ENCODE measurements at places on chromosomes 7 and 10. TPM values are rescaled to one million over a fixed set of nuclear protein-coding genes. Genes with fewer than 3 reads are reported as not detected.

- H3K36me3 ChIP-seq = peaks cover 3% of the 10 kb centered on the region
- no peak for DNase-seq
- no peak overlapping the region for H3K27ac ChIP-seq
- H3K27me3 ChIP-seq = peaks cover 7% of the 10 kb centered on the region
These were observed 35.4 kb upstream of the FXYD4 start for GRCh38 chr10:43336061-43336460.

DNA sequence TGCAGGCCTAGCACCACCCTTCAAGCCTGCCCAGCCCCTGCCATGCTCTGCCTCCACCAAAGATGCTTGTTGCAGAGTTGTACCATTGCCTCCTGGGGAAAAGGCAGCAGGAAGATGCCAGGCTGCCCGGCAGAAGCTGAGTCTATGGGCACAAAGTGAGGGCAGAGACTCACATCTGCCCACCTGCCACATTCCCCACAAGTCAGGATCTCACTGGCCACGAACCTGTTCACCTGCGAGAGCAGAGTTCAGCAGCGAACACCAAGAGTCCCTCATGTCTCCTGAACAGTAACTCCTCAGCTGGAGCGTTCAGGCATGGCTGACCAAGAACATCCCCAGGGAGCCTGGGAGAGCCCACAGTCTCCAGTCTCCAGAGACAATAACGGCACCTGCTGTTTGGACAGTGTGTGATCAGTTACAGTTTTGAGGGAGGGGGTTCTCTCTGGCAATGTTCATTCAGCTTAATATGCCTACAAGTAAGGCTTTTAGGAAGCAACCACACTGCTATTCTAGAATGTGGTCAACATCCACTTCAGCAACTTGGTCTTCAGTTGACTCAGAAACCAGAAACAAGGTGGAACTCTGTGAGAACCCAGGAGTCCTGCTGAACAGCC, 78.5 kb downstream of the GRID1 start:
- peaks cover 3% of the 10 kb centered on the region for H3K27me3 ChIP-seq
- no peaks in the 10 kb centered on the region for H3K36me3 ChIP-seq
- no peaks in the 10 kb centered on the region for H3K4me1 ChIP-seq
- H3K4me3 ChIP-seq = no peak overlapping the region
- no peak overlapping the region for H3K27ac ChIP-seq

DNA sequence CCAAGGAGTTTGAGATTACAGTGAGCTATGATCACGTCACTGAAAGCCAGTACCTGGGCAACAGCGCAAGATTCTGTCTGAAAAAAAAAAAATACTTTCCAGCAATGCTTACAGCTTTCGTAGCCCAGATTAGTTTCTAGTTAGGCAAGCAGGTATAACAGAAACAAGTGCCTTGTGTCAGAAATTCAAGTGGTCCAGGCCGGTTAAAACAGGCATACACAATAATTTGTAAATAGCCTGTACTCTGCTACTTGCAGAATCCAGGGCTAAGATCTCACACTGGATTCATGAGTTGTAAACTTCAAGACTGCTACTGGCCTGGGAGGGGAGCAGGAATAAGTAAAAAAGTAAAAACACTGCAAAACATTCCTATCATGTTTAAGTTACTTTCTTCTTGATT, 512.9 kb downstream of the IPMK start:
- H3K36me3 ChIP-seq = no peaks in the 10 kb centered on the region
- H3K27ac ChIP-seq = no peak overlapping the region
- H3K27me3 ChIP-seq = no peaks in the 10 kb centered on the region
- H3K4me3 ChIP-seq = no peak overlapping the region
- H3K4me1 ChIP-seq = no peaks in the 10 kb centered on the region
- DNase-seq = no peak

DNA sequence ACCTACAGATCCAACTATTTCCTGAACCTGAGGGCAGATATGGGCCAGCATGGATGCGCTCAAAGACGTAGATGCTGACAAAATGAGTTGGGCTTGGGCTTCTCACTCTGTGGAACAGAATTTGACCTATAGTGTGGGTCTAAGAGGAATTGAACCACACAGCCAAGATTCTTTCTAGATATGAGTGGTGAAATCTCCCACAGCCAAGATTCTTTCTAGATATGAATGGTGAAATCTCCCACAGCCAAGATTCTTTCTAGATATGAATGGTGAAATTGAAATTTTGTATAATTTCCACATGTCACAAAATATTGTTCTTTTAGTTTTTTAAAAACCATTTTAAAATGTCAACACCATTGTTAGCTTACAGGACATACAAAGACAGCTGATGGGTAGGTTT, 215.4 kb upstream of the LRGUK start:
- H3K4me1 ChIP-seq = no peaks in the 10 kb centered on the region
- H3K27ac ChIP-seq = no peak overlapping the region
- no peak for DNase-seq

DNA sequence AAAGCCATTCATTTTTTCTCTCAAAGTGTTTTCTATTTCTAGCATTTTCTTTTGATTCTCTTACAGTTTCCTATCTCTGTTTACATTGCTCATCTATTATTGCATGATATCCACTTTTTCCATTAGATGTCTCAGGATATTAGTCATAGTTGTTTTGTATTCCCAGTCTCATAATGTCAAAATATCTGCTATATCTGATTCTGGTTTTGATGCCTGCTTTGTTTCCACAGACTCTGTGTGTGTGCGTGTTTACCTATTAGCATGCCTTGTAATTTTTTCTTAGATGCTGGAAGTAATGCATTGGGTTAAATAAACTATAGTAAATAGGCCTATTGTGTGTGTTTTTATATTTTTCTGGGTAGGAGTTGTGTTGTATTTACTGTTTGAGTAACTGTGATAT, 1126.3 kb downstream of the SORCS1 start:
- no peaks in the 10 kb centered on the region for H3K4me1 ChIP-seq
- H3K27ac ChIP-seq = no peak overlapping the region
- no peaks in the 10 kb centered on the region for H3K27me3 ChIP-seq
- H3K4me3 ChIP-seq = no peak overlapping the region
- no peaks in the 10 kb centered on the region for H3K36me3 ChIP-seq

GRCh38 chr7:102094316-102094650, 192.4 kb upstream of the SH2B2 start:
- H3K27me3 ChIP-seq = no peaks in the 10 kb centered on the region
- no peak overlapping the region for H3K27ac ChIP-seq
- no peaks in the 10 kb centered on the region for H3K4me1 ChIP-seq
- DNase-seq = no peak

DNA sequence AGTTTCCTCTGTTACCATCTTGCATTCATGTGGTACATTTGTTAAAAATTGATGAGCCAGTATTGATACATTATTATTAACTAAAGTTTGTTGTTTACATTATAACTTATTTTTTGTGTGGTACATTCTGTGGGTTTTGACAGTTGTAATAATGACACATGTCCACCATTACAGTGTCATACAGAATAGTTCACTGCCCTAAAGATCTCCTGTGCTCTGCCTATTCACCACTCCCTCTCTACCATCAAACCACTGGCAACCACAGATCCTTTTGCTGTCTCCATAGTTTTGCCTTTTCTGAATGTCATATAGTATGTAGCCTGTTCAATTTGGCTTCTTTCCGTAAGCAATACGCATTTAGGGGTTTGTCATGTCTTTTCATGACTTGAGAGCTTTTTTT, 156.9 kb downstream of the PHF14 start:
- no peak for DNase-seq
- H3K27ac ChIP-seq = no peak overlapping the region
- peaks cover 11% of the 10 kb centered on the region for H3K36me3 ChIP-seq
- H3K27me3 ChIP-seq = peaks cover 5% of the 10 kb centered on the region
- H3K4me3 ChIP-seq = no peak overlapping the region

DNA sequence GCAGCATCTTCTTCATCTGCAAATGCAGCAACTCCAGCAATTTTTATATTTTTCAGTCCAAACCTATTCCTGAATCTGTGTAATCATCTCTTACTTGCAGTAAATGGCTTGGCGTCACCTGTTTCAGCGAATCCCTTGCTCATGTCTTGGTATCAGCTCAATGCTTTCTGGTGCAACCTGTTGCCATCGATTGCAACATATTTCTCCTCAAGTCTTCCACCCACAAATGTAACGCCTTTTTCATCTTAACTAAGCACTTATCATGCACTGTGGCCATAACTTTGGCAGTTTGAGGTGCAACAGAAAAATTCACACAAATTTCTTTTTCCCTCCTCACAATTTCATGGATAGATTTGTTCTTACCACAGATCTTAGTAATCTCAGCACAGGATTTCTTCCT, 168.3 kb downstream of the HERPUD2 start:
- H3K36me3 ChIP-seq = no peaks in the 10 kb centered on the region
- peaks cover 5% of the 10 kb centered on the region for H3K27me3 ChIP-seq
- no peak for DNase-seq
- H3K4me3 ChIP-seq = no peak overlapping the region

DNA sequence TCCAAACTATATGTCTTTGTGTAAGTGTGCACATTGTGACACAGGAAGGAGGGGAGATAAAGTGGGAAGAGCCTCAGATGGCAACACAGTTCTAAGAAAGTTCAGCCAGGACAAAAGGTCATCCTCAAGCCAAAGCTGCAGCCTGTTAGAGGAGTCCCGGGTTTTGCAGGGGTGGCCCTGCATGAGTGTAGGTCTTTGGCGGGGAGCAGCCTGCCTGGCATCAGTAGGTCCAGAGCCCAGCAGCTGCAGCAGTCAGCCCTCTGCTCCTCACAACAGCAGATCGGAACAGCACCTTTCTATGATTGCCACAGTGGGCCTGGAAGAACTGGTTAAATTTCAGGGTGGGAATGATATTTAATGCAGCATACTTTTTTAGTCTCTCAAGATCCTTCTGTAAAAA, 13.5 kb upstream of the VDAC2 start:
- no peak overlapping the region for H3K4me3 ChIP-seq
- H3K36me3 ChIP-seq = no peaks in the 10 kb centered on the region
- DNase-seq = no peak
- no peaks in the 10 kb centered on the region for H3K27me3 ChIP-seq

DNA sequence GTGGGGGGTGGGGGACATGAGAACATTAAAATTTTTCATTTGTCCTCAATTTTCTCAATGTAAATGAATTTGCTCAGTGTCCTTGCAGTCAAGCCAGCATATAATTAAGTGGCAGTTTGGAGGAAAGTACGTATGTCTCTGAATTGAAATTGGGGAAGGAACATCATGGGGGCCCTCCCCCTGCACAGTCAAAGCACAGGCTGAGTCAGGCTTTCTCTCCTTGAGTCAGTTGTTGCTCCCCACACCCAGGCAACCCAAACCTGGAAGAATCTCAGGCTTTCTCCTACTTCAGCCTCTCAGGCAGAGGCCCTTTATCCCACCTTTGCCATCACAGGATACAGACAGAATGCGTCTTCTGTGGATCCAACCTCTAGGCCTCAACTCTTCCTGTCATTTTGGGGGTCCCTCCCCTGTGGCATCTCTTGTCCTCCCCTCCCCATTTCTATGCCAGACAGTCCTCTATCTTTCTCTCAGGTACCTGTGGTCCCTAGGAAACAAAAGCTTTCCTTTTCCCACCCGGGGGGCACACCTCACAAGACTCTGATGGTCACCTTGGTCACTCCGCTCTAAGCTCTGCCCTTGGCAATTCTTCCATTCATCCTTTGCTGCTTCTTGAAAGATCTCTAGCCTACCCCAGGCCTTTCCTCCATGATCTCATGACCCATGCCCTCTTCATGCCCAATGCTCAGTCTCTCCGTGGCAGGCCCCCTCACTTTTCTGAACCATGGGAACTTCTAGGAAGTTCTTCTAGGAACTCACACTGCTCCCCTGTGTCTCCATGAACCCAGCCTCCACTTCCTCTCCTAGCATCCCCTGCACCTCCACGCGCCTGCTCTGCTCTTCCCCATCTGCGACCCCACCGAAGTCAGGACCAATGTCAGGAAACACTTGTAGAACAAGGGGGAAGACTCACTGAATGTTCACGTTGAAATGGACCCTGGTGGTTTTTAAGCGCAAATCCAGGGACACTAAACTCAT, 40.4 kb downstream of the CREB3L2 start:
- no peak for DNase-seq
- H3K27ac ChIP-seq = no peak overlapping the region
- H3K27me3 ChIP-seq = no peaks in the 10 kb centered on the region
- peaks cover 74% of the 10 kb centered on the region for H3K4me1 ChIP-seq
- no peak overlapping the region for H3K4me3 ChIP-seq

- peaks cover 2% of the 10 kb centered on the region for H3K27me3 ChIP-seq
- no peaks in the 10 kb centered on the region for H3K4me1 ChIP-seq
- no peaks in the 10 kb centered on the region for H3K36me3 ChIP-seq
- no peak overlapping the region for H3K4me3 ChIP-seq
These were observed 55.6 kb upstream of the DOCK1 start for GRCh38 chr10:126849646-126850045.

- no peaks in the 10 kb centered on the region for H3K4me1 ChIP-seq
- DNase-seq = no peak
- no peak overlapping the region for H3K4me3 ChIP-seq
- no peaks in the 10 kb centered on the region for H3K27me3 ChIP-seq
These were observed 100.1 kb downstream of the CYTH3 start for GRCh38 chr7:6172224-6172909.

DNA sequence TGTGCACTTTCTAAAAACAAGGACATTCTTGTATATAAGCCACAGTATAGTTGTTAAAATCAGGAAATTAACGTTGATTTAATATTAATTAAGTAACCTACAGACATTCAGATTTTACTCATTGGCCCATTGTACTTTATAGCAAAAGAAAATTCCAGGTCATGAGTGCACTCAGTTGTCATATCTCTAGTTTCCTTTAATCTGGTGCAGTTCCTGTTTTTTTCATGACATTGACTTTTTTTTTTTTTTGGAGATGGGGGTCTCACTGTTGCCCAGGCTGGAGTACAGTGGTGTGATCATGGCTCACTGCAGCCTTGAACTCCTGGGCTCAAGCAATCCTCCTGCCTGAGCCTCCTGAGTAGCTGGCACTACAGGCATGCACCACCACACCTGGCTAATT, 24.1 kb downstream of the R3HCC1L start:
- peaks cover 17% of the 10 kb centered on the region for H3K4me1 ChIP-seq
- no peaks in the 10 kb centered on the region for H3K27me3 ChIP-seq
- peaks cover 16% of the 10 kb centered on the region for H3K36me3 ChIP-seq
- no peak overlapping the region for H3K27ac ChIP-seq

- H3K4me1 ChIP-seq = no peaks in the 10 kb centered on the region
- peak; percentile 31 for DNase-seq
- peaks cover 8% of the 10 kb centered on the region for H3K27me3 ChIP-seq
- no peaks in the 10 kb centered on the region for H3K36me3 ChIP-seq
These were observed 10.5 kb upstream of the TRIM24 start for GRCh38 chr7:138449580-138449979.

DNA sequence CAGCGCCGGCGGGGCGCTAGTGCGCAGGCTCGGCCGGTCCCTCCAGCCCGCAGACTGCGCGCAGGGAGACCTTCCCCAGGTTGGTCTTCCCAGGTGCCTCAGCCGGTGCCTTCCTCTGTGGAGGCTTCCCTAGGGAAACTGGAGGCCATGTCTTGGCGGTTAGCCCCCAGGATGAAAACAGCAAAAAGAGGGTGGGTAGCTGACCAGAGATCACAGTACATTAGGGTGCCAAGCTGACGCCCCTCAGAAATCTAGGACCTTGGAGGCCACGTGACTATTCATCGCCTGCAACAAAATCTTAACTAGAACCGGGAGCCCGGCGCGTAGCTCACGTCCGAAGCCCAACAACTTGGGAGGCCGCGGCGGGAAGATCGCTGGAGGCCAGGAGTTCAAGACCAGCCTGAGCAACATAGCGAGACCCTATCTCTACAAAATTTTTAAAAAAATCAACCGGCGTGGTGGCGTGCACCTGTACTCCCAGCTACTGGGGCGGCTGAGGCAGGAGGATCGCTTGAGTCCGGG, 327 bp upstream of the FIS1 start:
- H3K4me3 ChIP-seq = peak overlapping the region; percentile 97
- peaks cover 7% of the 10 kb centered on the region for H3K36me3 ChIP-seq
- no peak for DNase-seq

The CYP3A7 gene
- polyA plus RNA-seq = not detected

The RBM33 gene
- 10.9 TPM for polyA plus RNA-seq

The NYAP1 gene
- polyA plus RNA-seq = not detected

The TAS2R5 gene
- not detected for polyA plus RNA-seq

The ZNF804B gene
- polyA plus RNA-seq = not detected

The LIPM gene
- polyA plus RNA-seq = not detected

The NPSR1 gene
- not detected for polyA plus RNA-seq

The ICA1 gene
- 3.8 TPM for polyA plus RNA-seq

The ASB13 gene
- 4.1 TPM for polyA plus RNA-seq

The HSPB1 gene
- polyA plus RNA-seq = 49.8 TPM

Data from immature natural killer cell (primary cell).